ENCODE measurements at places on chromosomes 2 and 18.

DNA sequence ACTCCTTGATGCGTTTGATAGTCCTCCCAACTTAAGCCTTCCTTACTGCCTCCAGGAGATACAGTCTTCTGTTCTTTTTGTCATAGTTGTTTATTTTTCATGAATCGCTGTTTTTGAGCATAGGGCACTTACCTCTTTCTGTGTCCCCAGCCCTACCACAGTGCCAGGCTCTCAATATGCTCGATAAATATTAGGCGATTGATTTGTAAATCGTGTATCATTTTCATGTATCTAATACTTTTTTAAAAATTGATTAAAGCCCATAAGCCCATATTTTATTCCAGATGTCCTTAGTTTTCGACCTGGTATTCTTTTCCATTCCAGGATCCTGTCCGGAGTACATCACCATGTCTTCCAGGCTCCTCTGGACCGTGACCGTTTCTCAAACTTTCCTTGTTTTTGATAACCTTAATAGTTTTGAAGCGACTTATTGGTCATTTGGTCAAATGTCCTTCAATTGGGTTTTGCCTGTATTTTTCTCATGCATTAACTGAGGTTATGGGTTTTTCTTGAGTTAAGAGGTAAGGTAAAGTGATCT lies 444 bp upstream of the MMADHC start:
- DNase-seq = no peak

- no peak for DNase-seq
Observed at GRCh38 chr2:124088616-124089015, 63.5 kb downstream of the CNTNAP5 start.

DNA sequence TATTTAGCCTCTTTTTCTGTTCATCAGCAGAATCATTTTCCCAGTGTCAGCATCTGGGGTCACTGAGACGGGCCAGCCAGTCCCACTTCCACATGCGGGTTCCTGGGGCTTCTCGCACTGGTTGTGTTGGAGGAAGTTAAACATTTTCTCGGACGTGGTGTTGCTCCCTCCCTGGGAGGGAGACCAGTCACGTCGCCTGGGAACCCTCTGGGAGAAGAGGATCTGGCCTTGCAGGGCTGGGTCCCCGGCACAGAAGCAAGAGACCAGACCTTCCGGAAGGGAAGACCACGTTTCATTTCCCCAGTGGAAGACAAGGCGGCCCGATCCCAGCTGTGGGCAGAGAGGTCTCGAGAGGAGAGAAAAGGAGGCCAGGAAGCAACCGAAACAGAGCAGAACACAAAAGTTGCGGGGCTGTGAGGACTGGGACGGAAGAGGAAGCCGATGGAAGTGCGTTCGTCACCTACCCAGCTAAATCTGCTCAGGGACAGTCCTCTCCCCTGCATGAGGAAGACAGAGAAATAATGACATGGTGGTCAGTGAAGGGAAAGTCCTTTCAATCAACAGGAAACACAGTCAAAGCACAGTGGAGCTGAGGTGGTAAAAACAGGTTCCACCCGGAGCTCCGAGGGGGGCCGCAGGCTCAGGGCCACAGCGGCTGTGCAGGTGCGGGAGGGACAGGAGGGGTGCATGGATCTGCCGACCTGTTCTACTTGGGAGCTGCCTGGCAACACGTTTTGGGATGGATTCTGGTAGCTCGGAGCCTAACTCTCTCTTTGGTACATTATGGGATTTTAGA lies 144.4 kb downstream of the MBP start:
- DNase-seq = no peak

DNA sequence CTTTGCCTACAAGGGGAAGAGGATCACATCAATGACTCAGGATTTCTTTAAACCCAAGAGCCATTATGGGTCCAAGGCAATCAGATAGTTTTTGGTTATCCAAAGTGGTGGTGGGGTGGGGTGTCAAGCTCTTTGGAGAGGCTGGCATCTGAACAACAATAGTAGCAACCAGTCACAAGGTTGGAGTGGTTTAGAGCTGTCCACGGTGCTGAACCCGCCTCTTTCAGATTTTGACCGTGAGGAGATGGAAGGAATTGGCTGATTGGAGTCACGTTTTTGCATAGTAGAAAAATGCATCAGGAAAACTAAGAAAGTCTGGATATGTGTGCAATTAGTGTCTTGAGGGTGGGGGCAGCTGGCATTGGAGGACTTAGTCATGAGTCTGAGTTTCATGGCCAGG lies 159.9 kb downstream of the LOXHD1 start:
- peak; percentile 10 for DNase-seq

DNA sequence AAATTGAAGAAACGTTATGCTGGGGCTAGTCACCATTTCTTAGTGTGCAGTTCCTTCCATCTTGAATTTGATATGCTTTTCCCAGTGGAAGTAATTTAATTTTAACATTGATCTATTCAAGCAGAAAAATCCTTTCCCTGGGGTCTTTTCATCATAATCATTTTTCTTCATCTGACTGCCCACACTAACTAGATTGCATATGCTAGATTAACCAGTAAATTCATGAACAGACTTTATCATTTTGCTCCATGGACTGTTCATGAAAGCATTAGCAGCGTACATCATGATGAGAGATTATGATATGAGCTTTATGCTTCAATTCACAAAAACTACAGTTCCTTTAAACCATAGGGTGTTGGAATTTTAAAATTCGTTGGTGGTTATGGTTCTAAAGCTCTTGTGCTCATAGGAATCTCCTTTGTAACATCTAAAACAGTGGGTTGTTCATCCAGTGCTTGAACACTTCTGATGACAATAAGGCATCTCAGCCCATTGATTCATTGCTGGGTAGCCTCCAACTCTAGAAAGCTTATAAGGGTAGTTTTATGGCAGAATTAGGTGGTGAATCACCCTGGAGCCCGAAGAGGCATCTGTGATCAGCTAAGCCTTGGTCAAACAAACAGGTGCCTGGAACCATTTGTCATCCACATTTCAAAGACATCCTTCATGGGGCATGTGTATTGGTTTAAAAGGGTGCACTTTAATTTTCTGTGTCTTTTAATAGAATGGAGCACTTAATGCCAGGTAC lies 77.2 kb upstream of the NDUFV2 start:
- DNase-seq = no peak

DNA sequence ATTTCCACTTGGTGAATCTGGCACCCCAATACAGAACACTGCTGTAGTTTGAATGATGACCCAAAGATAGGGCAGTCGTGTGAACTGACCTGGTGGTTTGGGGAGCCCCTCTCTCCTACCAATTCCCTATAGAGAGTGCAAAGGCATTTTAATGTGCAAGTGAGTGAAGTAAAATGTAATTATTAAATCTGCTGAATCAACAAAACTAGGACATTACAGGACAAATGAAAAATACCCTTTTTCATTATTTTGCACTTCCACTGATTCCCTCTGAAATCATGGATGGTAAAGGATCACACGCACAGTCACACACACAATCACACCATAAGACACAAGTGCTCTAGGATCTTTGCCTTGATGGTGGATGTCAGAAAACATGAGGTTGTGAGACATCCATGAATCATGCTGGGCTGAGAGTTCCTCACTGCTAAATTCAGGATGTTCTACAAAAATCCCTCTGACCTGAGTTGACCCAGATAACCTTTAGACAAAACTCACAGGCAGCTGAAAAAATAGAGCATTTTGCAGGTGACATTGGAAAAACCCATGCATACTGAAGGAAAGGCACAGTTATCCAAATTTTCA lies 197.4 kb downstream of the FBXO15 start:
- no peak for DNase-seq

GRCh38 chr18:709771-710170 lies 2.7 kb downstream of the ENOSF1 start:
- no peak for DNase-seq

DNA sequence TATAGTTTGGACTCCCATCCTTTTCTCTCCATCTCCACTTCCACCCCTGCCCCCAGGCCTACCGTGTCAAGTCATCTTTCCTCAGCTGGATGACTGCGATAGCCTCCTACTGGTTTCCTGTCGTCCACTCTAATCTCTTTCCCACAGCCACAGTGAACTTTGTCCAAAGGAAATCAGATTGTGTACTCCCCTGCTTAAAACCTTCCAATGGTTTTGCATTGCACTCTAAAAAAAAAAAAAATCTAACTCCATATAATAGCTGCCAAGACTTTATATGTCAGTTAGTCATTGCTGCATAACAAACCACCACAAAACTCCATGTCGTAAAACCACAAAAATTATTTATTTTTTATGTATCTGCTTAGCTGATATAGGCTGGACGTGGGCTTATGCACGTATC lies 160.2 kb upstream of the CCDC68 start:
- no peak for DNase-seq

Measured in stimulated activated CD4-positive, alpha-beta T cell treated with anti-CD3 and anti-CD28 coated beads, Interleukin-12 subunit alpha, Interleukin-12 subunit beta, amount 100 ng/mL, for 24 hours (primary cell).